ENCODE measurements at places on chromosomes 7 and 10.

DNA sequence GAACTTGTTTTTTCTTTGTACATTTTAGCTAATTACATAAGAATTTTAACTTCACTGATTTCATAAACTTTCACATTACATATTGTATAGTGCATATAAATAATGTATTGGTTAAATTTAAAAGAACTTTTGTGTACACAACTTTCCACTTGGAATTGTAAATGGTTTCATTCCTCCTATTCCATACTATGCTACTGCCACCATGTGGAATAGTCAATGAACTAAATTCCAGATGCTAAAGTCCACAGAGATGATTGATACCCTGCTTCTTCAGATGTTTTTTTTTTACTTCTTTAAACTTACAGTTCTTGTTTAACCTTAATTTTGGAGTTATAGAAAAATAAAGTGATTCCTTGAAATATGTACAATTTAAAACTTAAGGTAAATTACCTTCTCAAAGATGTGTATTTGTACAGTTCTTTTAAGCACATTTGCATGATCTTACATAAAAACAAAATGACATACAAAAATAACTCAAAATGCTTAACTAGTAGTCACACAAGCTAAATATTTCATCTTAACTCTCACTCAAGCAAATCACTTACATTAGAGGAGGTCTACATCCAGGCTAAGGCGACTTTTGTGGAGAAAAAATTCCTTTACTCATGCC is 247.6 kb upstream of the HGF start:
- no peak for DNase-seq

DNA sequence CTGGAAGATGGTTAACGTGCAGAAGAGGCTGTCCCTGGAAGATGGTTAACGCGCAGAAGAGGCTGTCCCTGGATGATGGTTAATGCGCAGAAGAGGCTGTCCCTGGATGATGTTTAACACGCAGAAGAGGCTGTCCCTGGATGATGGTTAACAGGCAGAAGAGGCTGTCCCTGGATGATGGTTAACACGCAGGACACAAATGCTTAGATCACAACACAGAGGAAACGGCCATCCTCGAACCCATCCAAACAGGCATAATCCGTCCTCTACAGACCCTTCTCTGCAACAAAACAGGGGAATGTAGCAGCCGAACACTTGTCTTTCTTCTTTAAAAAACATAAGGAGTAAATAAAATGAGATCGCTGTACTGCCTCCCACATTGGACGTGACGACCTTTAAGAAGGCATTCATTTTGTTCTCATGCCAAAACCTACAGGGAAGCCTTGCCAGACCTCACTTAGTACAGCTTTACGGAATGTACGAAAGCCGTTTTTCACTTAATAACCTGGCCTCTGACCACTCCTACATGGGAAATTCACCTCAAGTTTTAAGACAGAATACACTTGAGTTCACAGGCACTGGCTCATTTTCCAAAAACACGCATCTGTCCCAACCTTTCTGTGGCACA is 245.2 kb downstream of the ZMYND11 start:
- DNase-seq = no peak

DNA sequence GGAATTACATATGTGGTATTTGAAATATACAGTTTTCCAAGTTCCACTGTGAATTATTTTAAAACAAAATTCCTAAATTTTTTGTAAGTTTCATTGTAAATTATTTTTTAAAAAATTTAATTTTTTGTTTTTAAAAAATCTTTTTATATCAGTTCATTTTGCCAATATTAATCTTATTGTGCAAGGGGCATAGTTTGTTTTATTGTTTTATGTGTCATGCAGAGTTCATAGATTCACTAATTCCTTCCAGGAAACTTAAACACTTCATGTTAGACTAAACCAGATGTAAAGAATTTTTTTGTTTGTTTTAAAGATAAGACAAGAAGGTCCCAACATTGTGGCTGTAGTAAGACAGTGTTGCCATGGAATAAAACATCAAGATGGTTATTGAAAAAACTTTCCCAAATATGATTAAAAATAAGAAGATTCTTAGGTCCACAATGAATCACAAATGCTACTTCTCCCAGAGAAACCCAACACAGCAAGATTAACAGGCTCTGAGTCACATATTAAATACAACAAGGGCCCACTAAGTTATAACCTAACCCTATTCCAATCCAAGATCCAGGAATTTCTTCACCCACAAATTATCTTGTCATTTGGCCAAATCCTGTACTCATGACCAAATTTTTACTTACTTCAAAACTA is 464.7 kb upstream of the IGFBP3 start:
- DNase-seq = no peak

DNA sequence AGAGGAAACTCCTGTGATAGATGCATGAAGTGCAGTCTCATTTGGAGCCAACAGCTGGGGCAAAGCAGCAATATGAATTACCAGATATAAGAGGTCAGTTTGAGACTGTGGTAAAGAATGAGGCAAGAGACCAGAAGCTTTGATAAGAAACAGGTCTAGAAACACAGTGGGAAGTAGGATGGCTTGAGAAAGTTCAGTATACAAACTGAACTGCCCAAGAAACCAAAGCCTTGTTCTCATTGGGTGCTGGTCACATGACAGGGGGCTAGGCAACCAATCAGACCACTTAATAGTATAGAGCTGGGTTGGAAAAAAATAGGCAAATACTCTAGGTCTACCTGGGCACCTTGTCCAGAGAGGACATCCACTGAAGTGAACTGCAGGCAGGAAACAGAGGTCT is 46.2 kb upstream of the PLCE1 start:
- no peak for DNase-seq

DNA sequence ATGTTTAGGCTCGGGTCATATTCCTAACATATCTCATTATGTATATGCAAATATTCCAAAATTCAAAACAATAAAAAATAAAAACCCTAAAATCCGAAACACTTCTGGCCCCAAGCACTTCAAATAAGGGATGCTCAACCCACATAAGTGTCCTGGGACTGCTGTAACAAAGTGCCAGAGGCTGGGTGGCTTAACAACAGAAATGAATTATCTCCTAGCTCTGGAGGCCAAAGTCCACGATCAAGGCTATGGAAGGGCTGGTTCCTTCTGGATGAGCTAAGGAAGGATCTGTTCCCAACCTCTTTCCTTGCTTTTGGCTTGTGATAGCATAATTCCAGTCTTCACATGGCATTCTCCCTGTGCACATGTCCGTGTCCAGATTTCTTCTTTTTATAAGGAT is 181.6 kb upstream of the NFE2L3 start:
- no peak for DNase-seq

GRCh38 chr7:129389829-129390228 is 44.4 kb upstream of the STRIP2 start:
- DNase-seq = no peak

DNA sequence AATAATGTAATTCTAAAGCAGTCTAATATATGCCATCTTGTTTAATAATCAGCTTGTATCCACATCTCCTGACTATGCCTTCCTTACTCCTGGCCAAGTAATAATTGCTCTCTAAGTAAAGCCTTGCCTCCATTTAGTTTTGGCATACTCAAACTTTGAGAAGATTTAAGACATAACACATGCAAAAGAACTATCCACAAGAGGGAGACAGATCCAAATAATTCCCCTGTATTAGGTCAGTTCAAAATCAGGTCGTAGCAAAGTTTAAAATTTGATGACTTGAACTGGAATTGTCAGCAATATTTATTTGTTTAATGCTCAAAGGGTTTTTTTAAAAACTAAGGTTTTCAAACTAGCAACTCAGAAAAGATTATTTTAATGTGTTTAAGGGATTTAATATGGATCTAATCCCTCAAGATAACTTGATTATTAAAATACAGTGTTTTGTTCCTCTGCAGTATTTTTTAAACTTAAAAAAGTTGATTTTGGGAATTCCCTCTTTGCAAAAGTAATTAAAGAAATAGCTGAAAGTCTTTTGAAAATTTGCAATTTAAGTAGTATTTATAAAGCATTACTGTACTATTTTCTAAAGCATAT is 95.3 kb downstream of the HDAC9 start:
- no peak for DNase-seq

- no peak for DNase-seq
Observed at GRCh38 chr10:44168478-44168877, 216.4 kb downstream of the CXCL12 start.

DNA sequence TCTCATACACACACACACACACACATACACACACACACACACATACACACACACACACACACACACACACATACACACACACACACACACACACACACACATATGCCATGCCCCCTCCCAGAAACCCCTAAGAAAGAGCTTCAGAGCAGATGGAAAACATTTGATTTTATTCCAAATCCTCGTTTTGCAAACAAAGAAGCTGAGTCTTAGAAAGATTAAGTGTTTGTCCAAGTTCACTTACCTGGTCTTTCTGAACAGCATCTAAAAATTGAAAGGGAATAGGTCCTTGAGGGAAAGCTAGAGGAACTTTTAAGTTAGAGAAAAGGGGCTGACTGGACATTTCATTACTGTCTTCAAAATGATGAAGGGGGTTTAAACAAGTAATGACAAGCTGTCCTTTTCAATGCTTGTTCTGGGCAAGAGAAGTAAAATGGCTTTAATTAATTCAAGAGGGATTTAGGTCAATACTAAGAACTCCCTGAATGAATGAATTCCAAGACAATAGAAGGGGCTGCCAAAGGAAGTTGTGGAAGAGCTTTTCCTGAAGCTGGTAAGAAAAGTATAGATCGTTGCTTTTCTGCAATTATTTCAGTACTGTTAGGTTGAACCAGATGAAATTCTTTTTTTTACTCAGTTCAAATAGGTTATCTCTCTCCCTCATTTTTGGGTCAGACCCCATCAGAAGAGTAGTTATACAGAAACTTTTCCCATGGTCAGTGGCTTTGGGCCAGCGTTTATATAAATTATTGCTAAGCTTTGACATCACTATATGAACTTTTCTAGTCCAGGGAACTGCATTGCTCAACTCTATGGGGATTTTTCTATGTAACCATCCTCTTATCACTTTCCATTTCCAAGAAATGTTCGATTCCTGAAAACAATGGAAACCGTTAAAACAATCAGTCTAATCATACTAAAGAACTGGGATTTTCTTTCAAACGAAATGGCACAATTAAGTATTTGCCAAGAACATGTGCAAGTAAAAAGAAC is 261.4 kb downstream of the MTERF1 start:
- no peak for DNase-seq

- DNase-seq = no peak
Observed at GRCh38 chr10:760622-761021, 71.2 kb upstream of the DIP2C start.

GRCh38 chr10:101405001-101405400 is 51.0 kb downstream of the BTRC start:
- DNase-seq = no peak

DNA sequence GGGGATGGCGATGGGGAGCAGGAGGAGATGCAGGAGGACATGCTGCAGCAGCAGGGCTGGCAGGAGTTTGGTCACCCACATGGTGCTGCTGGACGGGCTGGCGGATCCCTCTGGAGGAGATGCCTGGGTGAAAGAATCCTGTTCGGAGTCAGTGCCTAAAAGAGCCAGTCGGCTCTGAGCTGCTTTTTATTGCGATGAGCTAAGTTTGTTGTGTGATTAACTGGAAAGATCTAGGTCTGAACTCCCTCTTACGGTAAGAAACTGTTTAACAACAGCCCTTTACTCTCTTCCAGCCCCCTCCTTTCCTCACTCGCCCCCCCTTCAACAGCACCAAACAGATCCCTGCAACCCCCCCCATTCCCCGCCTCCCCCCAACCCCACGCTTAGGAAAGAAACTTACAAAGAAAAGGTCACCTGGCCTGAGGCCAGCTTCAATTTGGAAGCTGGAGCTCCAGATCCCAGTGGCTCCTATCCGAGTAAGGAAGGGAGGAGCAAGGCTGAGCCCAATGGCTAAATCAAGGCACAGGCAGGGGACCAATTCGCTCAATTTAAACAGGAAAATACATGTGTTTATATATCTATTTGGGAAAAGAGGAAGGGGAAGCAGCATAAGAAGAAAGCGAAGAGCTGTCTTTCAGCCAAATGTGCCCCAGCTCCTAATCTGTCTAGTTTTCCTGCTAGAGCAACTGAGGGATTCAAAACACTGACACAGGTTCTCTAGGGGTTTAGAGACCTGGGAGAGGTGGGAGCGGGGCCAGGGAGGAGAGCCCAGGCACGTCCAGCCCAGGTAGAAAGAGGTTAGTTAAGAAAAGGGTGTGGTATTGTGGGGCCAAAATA is at the start of gene HGF:
Gene HGF, minus strand, starts transcription at position 157 of the 837 bp plus-strand sequence. Its CDS starts 76 bp downstream, at position 81.
- DNase-seq = peak; percentile 75

DNA sequence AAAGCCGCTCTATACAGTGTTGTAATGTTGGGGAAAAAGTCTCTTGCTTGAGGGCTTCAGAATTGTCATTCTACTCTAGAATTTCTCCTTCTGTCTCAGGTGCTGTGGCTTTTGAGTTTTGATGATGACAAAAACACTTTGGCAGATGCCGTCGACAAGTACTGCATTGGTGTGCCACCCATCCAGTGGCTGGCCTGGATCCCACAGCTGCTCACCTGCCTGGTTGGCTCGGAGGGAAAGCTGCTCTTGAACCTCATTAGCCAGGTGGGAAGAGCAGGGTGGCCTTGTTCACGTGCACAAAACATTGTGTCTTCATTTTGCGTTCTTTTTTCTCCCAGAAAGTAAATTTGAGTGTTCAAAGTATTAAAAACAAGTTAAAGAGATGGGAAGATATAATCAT is 112.0 kb downstream of the TRRAP start:
- no peak for DNase-seq

DNA sequence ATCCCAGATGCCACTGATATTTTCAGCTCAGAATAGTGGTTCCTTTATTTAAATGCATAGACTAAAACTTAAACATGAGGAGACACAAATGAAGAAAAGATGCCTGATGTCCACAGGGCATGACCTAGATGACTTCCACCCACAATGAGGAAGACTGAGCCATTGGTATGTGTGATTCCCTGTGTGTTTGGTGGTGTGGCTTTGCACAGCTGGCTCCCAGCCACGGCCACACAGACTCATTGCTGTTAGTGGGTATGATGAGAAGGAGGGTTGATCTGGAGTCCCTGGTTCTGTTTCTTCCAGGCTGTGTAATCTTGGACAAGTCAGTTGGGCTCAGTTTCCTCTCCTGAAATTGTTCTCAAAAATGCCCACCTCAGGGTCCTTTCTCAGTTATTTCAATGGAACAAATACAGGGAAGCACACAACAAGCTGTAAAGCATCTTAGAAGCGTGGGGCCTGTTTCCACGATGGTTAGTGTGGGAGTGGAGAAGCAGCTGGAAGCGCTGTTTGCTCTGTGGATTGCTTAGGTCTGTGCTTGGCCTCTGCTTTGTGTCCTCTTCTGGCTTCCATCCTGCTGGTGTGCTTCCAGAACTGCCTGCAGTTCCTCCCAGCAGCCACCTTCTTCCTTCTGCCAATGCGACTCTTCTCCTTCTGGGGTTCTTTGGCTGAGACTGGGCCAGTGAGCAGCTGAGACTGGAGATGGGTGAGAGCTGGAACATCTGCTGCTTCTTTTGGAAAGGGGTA is 303.7 kb downstream of the BMPER start:
- peak; percentile 55 for DNase-seq

DNA sequence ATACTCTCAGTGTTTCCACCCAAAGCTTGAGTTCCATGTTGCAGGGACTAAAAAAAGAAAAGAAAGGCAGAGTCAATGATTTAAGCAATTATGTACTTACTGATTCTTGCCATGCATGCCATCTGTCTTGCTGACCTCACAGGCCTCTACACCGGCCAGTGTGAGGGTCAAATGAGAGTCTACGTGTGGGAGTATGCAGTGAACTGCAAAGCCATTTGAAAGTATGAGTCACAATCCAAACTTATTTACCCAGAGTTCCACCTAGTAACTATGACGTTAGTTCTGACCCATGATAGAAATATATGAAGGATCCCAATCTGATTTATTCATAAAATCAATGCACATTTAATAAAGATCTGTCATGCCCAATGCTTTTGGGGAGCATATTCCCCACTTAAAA is 26.5 kb downstream of the PDE1C start:
- no peak for DNase-seq
